ENCODE measurements at places on chromosomes 13 and 19.
A peak's percentile ranks its signal among the peaks of the same experiment; 100 is the strongest.

- DNase-seq = no peak
Measured at GRCh38 chr13:32887617-32888016, 128.6 kb upstream of the KL start.

- no peak for DNase-seq
Measured at GRCh38 chr13:30088312-30088855, 219.0 kb downstream of the KATNAL1 start.

DNA sequence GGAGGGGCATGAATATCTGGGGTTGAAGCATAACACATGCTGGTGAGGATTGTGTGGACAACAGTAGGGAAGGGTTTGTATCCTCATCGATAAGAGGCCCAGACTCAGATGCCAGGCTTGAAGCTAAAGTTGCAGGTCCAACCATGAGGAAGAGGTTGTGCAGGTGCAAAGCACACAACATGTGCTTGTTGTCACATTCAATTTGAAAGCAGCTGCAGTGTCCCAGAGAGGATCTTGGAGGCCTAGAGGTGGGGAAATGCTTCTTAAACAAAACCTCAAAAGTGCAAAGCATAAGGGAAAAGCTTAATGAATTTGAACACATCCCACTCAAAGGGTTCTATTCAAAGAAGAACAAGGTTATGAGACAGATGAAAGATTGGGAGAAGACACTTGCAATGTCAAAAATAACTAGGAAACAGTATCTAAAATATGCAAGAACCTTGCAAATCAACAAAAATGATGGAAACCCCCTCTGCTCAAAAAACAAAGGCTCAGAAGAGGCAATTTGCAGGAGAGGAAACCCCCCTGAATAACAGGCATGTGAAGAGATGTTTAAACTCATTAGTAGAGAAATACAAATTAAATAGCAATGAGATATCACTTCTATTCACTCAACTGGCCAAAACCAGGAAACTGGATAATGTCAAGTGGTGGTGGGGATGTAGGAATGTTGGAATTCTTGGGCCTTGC, 187.1 kb downstream of the KATNAL1 start:
- DNase-seq = no peak

DNA sequence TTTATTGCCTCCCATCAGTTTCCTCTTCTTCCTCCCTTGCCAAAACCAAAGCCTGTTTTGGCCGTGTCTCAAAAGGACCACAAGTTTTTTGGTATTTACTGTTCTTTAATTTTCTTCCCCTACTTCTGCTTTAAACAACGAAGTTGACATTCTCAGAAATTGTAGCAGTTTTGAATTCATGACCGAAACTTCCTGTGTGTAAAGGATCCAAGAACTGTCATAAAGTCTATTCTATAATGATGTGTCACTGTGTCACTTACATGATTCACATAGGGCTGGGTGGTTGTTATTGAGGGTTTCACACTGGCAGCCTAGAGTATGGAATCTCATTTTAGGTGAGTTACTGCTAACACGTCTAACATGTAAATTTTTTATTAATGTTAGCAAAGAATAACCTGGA, 741.0 kb upstream of the KLHL1 start:
- DNase-seq = no peak

DNA sequence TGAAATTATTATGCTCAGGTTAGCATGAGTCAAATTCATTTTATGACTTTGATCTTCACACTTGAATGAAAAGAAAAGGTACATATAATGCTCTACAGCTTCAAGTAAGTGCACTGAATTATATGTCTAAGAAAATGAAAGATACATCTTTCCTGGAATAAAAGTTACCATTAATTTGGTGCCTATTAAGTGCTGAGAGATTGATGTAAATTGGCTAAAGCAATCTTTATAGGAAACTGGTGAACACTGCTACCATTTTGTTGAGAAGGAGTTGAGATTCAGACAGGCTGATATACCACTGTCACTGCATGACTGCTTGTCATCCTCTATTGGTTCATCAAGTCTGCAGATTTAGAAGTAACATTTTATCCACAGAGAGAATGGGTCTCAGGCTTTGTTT, 416.8 kb upstream of the SPRY2 start:
- no peak for DNase-seq

- DNase-seq = no peak
Measured at GRCh38 chr19:1942934-1943555, 2.1 kb downstream of the CSNK1G2 start.

DNA sequence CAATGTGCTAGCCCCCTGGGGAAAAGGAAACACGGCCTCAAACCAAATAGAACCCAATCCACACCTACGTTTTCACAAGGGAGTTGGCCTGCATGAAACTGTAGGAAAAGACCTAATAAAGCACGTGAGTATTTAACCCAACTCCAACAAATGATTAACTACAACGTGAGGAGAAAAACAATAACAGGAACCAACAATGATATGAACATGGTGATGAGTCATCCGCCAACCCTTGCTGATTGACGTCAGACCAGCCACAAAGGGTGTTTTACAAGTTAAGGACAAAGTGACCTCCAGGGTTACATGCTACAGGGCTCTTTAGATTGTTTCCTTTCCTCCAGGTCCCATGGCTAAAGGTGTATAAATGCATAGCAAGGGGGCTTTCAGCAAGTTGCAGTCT, 460.5 kb downstream of the COG6 start:
- peak; percentile 76 for DNase-seq

DNA sequence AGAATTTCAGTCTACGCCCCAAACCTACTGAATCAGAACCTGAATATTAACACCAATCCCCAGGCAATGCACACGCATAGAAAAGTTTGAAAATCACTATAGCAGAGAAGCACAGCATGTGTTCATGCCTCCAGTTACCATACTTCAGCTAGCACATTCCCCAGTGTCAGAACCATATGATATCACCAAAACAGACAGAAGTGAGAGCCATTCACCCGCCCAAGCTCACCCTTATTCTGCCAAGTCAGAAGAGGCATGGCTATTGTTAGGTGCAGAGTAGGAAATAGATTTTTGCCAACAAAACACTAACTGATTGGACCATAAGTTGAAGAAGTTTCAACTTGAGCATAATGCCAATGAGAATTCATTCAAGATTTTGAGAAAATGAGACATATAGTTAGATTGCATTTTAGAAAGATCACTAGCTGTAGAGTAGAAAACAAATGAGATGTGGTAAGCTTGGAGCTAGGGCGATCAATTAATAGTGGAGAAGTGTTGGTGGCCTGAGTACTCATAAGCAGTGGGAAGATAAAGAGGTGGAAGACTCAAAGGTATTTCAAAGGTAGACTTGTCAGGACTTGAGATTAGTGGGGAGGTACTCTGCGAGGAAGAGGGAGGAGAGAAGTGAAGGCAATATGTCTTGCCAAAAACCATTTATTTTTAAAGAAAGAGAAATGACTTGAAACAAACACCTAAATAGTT, 492.4 kb downstream of the SUCLA2 start:
- DNase-seq = no peak

GRCh38 chr19:15199661-15200552, 888 bp downstream of the NOTCH3 start:
- DNase-seq = no peak

DNA sequence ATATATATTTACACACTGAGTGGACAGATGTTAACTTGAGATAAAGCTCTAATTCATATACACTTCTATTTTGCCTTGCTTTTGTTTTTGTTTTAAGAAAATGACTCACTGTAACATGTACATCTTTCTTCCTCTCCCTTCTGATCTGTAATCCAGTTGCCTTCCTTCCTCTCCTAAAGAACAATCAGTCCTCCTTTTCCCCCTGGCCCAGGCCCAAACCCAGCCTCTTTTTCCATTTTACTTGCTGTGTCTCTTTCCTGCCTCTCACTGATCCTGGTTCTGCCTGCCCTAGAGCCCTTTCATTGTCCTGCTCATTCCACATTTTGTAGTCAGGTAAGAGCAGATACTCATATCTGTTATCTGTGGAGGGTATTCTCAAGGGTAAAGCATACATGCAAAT, 50.8 kb downstream of the ZAR1L start:
- DNase-seq = no peak

DNA sequence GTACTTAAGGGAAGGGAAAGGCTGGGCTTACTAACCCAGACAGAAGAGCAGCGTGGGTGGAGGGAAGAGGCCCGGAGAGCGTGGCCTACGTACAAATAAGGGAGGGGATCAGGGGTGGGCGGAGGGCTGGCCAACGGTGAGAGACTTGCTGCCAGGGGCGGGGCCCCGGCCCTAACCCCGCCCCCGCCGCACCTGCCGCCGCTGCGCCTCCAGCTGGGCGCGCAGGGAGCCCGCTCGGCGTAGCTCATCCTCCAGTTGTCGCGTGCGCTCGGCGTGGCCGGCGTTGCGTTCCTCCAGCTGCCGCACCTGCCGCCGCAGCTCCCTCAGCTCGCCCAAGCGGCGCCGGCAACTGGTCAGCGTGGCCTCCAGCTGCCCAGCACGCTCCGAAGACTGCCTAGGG, 5.7 kb downstream of the HOOK2 start:
- DNase-seq = no peak

DNA sequence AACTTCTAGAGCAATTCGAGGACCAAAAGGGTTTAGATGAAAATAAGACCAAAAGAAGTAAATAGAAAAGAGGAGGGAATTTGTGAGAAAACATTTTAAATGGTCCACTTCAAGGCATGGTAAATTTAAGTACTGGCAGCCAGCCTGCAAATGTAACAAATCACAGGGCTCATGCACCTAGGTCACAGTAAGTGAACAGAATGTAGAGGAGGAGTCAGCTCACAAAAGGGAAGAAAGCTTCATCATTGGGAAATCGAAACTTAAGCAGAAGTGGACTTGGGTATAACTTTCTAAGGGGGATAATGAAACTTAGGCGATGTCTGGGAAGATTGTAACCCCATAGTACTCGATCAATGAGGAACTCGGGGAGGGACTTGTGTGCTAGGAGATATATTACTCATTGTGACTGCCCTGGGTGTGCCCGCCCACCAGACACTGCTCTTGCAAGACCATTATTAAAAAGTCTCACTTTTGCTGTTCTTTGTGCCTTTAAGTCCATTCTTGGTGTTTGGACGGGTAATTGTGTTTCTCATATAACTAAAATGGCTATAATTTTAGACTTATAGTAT, 1053.6 kb upstream of the MIR17HG start:
- DNase-seq = no peak

DNA sequence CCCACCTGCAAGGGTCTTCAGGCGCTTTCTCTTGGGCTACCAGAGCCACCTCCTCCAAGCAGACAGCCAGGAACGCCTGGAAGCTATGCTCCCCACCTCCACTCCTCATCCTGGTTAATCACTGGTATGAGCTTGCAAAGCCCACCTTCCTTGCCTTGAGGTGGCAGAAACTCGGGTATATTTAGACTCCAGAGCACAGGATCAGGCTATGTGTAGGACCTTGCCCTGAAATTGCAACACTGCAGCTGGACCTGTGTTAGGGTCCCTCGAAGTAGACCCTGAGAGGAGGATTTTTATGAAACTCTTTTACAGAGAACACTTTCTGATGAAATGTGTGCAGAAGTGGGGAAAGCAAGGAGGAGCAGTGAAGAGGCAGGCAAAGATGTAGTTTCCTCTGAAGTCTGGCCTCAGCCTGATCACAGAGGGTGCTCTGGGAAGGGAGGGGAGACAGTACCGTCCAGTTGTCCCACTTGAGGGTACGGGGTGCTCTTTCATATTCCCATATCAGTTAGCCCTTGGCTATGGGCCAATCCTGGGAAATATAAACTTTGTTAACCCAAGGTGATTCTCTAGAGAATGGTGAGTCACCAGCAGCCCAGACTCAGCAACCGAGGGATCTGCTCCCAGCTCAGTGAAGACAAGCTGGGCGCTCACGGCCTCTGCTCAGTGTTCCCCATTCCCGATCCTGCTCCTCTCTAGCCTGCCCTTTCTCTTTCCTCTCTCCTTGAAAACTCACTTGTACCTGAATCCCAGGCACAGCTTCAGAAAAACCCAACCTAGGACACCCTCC, 157.9 kb downstream of the UQCRFS1 start:
- DNase-seq = no peak

DNA sequence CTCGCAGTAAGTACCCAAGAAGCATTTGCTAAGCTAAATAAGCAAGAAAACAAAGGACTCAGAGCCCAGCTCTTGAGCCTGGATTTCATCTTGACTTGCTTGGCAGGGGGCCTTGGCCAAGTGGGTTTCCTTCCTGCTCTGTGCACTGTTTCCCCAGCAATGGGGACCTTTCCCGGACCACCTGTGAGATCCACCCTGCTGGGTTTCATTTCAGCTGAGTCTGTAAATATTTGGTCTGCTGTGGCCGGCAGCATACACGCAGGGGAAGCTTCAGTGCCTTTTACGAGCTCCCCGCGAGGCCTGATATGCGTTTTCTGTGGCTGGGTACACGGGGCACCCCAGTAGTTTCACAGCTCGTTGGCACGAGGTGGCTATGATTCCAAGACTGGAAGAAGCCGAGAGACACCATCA, 12.4 kb upstream of the TINCR start:
- DNase-seq = no peak

DNA sequence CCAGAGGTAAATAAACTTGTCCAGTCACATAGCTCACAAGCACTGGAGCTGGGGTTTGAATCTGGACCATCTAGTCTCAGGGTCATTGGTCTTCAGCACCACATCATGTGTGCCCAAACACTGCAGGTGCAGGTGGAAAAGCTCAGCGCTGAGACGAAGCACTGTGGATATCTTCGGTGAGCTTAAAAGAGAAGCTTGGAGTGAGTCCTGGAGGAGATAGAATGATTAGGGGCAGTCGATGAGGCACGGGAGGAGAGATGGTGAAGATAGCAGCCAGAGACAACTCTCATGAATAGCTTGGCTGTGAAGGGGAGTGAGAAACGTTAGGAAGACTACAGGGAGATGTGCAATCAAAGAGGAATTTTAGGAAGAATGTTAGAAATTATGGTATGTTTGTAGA, 389.3 kb downstream of the FGF9 start:
- no peak for DNase-seq

DNA sequence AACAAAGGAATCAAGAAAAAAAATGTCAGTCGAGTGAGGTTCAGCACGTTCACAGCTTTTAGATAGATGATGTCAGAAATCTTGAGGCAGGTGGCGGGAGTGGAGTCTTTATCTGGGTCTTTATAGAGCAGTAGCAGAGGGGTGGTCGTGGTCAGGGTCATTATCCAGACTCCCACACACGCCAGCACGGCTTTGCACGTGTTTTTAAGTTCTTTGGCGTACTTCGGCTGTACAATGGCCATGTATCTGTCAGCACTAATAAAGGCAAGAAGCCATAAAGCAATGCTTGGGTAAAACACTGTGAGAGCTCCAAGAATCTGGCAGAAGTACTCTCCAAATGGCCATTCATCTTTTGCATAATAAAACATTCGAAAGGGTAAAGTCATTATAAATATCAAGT, 2.9 kb downstream of the GPR18 start:
- no peak for DNase-seq

GRCh38 chr19:21130097-21130775, 11.6 kb upstream of the ZNF431 start:
- peak; percentile 13 for DNase-seq

- DNase-seq = no peak
Measured at GRCh38 chr19:5330307-5330720, 10.3 kb downstream of the PTPRS start.

GRCh38 chr19:49820125-49820524, 2.0 kb downstream of the MED25 start:
- no peak for DNase-seq

DNA sequence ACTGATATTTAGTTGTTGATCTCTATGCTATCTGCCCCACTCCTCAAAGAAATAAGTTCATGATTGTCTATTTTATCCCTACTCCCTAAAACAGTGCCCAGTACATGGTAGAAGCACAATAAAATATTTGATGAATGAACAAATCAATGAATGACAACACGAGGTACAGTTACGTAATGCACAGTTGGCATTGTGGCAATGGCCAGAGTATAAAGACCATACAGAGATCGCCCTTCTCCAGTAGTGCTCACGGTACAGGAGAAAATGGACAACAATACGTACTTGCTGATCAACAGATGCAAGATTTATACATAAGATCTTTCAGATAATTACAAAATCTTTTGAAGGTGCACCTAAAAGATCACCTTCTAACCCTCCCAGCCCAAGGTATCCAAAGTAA, 225.4 kb downstream of the KLF12 start:
- DNase-seq = no peak

Data from RWPE1 (cell line).